ENCODE measurements at places on chromosomes 11 and 22.

DNA sequence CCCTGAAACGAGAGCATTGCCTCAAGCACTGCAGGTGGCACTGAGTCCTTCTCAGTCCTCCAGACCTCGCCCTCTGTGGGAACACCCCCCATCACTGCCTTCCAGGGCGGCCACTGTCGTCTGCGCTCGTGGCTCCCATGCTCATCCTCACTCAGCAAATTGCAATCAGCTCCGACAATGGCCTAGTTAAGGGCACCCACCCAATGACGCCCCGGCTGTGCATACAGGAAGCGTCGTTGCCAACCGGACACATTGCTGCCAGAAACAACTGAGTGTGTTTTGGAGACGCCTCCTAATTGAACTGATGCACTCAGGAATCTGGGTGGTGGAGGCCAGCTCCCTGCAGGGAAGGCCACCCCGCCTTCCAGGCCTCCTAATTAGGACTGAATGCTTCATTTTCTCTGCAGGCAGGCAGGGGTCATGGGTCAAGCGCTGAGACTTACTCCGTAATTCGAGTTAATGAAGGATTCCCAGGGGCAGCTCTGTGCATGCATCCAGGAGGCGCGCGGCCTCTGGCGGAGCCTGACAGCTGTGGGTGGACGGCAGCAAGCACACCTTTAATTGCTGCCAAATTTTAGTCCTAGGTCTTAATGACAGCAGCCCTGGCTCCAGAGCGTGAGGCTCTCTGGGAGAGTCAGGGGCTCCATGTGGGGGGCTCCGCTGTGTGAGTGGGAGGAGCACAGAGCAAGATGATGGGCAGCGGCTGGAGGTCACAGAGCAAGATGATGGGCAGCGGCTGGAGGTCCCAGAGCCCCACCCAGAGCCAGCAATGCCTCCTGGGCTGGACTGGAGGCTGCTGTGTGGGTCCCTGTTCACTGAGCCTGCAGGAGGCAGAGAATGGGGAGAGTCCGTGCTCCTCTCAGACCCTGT is 199.0 kb downstream of the BRD1 start:
- DNase-seq = no peak

- DNase-seq = peak; percentile 59
Observed at GRCh38 chr11:45885274-45885920, at the start of gene MAPK8IP1. Gene MAPK8IP1, plus strand, starts transcription at chr11:45885651. Its CDS starts 170 bp downstream, at chr11:45885821.

- DNase-seq = no peak
Observed at GRCh38 chr22:24685531-24686190, 82.7 kb downstream of the GGT1 start.

DNA sequence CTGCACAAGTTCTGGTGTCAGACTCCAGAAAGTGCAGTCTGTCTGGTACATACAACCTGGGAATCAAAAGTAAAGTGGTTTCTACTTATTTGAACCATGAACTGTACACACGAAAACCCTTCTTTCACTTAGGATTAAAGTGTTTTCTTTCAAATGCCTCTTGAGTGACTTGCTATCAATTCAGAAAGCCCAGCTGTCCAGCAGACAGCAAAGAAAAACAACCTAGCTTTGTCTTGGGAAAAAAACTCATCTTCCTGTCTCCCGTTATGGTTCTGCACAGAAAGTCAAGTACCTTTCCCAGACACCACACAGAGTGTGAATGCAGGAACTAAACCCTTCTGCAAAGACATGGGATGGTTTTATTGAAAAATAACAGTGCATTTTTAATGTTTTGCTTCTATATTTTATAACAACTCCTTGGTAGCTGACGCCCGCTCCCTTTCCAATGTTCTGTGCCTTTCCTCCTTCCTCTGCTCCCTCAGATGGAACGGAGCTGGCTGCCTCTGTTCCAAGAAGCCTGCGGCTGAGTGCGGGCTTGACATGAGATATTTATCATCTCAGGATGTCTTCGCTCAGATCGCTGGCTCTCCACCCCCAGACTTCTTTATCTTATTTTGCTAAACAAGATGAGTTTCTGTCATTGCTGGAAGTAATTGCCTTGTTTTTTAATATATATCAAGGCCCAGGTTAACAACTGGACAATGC is 322.3 kb upstream of the B3GAT1 start:
- DNase-seq = no peak

DNA sequence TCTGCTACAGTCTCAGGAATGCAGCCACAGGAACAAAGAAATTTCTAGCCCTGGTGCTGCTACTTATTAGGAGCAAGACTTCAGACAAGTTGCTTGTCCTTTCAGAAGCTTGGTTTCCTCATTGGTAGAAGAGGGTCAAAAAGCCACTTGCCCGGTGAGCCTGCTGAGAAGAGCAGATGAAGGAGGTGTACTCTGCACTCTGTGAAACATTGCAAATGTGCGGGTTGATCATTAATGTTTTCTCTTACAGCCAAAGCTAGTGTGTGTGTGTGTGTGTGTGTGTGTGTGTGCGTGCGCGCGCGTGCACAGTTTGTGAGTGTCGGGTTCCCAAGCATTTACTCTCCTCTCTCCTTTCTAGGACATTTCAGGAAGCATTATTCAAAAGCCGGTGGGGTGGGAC is 86.3 kb upstream of the NNMT start:
- DNase-seq = no peak

DNA sequence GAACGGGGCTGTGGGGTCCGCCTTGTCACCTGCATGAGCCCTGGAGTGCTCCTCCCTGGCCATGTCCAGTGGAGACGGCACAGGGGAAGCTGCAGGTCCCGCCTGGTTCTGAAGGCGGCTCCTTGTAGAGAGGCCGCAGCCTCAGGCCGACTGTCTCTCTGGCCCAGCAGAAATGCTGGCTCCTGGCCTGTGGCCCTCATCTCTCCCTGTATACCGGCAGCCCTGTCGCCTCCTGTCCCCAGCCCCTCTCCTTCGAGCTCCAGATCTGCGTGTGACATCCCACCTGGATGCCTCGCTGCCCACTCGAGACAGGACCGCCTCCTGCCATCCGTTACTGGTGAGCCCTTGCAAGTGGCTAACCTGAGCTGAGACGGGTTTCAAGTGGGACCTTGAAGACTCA is 73.6 kb downstream of the PHF21B start:
- DNase-seq = no peak

DNA sequence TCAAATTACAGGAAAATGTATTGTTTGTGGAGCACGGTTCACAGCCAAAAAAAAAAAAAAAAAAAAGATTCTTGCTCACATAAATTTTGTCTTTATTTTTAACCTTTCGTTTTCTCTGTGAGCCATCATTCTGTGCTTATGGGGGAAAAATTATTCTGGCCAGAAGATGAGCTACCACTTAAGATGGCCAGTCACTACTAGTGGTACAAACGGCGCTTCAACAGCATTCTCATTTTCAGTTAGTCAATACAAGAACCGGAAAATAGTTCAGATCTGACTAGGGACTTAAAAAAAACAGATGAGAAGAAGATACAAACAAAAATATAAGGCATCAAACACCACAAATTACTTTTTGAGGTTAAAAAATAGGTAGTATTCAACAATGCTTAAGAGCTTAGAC is 158.6 kb upstream of the CNTN5 start:
- DNase-seq = no peak

DNA sequence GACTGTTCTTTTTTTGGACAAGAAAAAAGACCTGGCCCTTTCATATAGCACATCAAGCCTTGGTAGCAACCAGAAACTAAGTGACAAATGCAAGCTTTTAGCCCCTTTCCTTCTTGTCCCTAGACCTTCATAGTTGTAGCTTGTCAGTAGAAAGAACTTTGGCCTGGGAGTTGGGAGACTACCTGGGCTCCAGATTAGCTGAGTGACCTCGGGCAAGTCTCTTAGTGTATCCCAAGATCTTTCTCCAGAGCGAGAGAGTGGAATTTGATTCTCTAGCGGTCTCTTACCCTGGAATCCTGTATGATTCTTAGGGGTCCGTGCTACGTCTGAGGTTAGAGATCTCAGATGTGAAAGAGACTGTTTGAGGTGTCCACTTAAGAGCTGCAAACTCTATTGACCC is 59.0 kb downstream of the ZNRF3 start:
- DNase-seq = no peak

DNA sequence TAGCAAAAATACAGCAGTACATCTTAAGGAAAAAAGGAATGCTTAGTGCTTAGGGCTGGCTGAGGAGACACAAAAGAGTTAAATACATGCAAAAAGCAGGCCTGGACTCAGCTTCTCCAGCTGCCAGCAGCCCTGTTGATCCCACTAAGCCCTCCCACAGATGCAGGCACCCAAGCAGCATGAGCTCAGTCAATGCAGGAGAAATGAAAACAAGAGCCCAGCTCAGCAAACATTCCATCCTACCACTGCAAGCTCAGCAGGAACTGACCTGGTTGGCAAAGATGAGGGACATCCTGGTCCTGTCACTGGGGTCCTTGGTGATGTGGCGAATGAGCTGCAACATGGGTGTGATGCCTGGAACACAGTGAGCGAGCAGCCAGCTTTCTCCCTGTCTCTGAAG is 5.8 kb downstream of the CYB5R2 start:
- no peak for DNase-seq

DNA sequence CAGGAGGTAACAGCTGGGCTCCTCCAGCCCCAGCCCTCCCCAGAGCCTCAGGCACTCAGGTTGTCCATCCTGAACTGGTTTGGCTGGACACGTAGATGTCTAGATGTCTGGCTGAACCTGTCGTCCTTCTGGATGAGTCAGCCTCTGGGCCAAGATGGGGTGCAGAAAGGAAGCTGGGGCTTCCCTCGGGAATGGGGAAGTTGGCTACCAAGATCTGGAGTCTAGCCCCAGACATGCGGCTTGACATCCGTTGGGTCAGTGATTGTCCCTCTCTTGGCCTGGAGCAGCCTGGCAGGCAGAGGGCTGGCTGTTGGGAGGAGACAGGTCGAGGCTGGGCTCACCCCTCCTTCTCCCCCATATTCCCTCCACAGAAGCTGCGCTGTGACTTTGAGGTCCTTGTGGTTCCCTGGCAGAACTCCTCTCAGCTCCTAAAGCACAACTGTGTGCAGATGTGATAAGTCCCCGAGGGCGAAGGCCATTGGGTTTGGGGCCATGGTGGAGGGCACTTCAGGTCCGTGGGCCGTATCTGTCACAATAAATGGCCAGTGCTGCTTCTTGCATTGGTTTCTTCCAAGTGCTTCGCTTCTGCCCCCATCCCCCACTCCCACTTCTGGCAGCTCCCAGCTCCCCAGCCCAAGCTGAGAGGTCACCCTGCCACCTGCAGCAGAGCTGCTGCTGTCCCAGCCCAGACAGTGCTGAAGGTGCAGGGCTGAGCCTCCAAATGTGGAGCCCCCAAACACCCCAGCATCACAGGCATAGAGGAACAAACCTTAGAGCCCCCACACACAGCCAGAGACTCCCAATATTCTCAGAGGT is 1.3 kb downstream of the CST6 start:
- no peak for DNase-seq

- no peak for DNase-seq
Observed at GRCh38 chr11:44268614-44269080, 41.3 kb downstream of the ALX4 start.

DNA sequence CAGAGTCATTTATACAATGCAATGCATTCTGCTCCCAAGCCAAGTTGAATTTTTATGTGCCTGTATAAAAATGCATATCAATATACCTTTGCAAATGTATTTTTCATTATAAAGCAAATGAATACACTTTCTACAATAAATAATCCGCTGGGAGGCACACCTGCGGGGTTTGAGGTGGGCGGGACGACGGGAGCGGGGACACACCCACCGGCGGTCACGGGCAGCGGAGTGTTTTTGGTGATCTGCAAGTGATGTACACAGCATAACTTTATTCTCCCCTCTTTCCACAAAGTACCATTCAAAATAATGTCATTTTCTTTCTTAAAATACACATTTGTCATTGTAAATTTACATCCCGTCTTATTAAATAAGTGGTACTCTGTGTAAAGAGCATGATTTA is 54.1 kb downstream of the BRD1 start:
- no peak for DNase-seq

DNA sequence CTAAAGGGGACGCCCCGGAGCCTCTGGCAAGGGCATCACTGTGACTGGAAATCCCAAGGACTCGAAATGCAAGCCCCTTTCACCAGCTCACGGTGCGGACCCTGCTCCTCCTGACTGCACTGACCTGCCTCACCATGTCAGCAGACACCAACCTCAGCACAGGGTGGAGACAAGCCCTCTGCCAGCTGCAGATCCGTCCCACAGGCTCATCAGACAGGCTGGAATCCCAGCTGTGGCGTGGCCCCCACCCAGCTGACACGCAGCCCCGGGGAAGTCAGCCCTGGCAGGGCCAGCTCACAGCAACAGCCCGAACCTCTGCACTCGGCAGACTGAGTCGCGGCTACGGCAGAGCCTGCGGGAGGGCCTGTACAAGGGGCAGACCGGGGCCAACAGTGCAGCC is 36.8 kb downstream of the BRD1 start:
- no peak for DNase-seq

DNA sequence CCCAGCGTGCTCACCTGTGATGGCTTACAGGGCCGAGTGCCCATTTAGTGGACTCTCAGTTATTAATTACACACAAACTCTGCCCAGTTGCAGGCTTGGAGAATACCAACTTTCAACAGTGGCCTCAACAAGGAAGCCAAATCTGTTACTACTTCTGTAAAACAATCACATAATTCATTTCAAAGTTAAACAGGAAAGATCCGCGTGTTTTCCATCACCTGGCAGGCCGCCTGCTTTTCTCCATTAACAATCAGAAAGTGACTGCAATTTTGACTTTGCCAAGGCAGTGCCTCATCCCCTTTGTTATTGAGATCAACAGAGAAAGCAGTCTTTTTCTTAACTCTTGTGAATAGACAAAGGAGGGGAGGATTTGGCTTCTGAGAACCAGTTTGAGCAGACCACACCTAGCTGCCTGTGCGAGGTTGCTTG is 77.7 kb downstream of the BARX2 start:
- DNase-seq = no peak

GRCh38 chr11:12363373-12363772 is 14.0 kb upstream of the PARVA start:
- no peak for DNase-seq

GRCh38 chr11:18310800-18311340 is 11.1 kb downstream of the HPS5 start:
- DNase-seq = no peak

GRCh38 chr22:50474710-50475651 is at the start of gene SBF1:
Gene SBF1, minus strand, starts transcription at chr22:50475035. Its CDS starts 195 bp downstream, at chr22:50474840.
- DNase-seq = peak; percentile 91

- DNase-seq = no peak
Observed at GRCh38 chr11:16392616-16393015, 36.3 kb upstream of the SOX6 start.

DNA sequence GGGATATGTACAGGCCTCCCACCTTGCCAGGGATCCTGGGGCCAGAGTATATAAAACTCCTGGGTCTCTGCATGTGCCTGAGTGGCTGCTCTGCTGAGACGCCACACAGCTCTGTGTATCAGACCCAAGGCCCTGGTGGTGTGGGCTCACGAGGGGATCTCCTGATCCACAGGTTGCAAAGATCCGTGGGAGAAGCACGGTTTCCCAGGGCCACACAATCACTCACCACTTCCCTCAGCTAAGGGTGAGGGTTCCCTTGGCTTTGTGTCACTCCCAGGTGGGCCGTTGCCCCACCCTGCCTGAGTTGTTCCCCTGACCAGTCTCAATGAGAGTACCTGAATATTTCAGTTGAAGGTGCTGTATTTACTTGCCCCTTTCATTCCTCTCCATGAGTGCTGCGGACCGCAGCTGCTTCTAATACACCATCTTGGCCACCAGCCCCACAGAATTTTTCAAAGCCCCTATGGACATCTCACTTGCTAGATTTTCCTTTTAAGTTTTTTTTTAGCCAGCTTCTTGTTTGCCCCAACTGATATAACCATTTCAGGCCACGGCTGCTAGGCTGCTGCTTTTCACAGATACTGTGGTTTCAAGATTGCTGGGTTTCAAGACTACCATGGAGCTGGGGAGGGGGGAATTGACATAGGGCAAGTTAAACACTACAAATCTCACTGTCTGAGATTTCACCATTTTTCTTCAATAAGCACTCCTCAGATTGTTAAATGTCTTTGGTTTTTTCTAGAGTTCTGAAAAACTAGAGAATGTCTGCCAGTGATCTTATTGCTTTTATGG is 13.7 kb upstream of the DEPDC7 start:
- DNase-seq = no peak
